ENCODE measurements at places on chromosomes 12 and 14. TPM values are rescaled to one million over a fixed set of nuclear protein-coding genes. Genes with fewer than 3 reads are reported as not detected.
A peak's percentile ranks its signal among the peaks of the same experiment; 100 is the strongest.

- no peak for DNase-seq
These were observed 210.6 kb downstream of the DACT1 start for GRCh38 chr14:58848365-58848764.

DNA sequence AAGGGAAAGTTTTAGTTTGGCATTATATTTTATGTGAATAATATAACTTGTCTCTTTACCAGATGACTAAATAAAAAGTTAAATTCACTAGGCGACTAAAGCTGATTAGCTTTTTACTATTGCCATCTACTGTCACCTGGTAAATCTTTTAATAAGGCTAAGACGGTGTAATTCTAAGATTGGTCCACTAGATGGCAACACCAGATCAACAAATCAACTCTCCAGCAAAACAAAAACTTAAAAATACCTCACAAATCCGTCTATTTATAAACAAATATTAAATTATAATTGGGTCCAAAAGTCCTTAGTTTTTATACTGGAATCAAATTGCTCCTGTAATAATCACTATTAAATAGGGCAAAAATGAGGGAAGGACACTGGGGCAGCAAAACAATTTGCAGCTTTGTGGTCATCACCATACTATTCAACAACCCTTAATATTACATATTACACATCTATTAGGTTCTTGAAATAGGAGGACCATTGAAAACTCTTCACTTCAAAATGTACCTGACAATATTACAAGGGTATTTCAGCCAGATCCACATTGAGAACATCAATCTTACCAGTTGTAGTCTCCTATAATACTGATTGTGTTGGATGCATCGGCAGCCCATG is 47.9 kb downstream of the GALC start:
- DNase-seq, result no peak

DNA sequence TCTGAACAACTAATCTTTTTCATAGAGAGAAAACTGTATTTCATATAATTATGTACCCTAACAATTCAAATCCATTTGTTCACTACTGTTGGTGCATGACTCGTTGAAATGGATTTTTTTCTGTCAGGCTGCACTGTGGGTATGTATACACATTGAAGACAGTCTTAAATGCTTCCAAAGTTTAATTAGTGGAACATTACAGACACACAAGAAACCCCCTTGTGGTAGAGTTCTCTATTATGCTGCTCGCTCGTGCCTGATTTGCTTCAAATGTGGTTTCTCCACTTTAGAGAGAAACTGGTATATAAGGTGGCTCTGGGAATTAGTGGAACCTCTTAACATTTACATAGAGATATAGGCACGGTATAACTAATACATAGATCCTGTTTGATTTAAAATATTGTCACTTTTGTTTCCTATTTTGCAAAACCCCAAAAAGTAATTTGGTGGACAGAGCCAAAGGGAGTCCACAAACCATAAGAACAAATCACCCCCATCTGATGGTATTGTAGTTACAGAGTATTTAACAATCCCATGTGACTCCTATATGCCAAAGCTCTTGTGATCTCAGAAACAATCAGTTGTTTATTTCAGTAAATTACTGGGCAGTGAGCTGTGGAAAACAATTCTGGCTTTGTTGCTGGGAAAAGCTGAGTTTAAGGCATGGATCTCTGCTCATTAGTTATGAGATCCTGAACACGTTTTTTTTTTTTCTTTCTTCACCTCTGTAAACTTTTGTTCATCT is 159.5 kb downstream of the BRMS1L start:
- no peak for DNase-seq

GRCh38 chr14:35292770-35293561 is 784 bp downstream of the PSMA6 start:
- no peak for DNase-seq

- no peak for DNase-seq
These were observed 62.7 kb downstream of the RCOR1 start for GRCh38 chr14:102655137-102655536.

DNA sequence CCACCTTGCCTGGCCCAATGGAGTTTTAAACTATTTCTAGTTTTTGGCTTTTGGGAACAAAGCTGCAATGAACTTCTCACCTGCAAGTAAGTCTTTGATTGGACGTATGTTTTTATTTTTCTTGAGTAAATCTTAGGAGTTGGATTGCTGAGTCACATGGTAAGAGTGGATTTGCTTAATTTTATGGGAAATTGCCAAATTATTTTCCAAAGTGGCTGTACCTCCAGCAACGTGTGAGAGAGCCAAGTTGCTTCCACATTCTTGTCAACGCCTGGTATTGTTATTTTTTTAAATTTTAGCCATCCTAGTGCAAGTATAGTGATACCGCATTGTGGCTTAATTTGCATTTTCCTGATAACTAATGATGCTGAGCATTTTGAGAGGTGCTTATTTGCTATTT is 136.6 kb downstream of the LMNTD1 start:
- DNase-seq, result no peak

GRCh38 chr12:61781021-61781581 is 479.1 kb upstream of the USP15 start:
- no peak for DNase-seq

DNA sequence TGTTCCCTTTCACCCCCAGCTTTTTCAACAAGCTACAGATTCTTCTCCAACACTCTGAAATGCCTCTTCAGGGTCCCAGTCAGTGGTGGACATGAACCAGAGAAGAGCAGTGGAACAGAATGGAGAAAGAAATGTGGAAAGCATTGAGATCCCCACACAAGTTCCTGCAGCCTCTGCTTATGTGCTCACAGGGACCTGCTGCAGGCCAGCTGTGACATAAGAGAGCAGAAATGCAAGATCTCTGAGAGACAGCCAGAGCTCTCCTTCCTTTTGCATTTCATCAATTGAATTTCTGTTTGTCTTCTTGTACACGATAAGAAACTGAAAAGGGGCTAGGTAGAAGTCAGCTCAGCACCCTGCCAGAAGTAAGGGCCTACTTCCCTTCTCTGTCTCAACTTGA is 6.2 kb downstream of the MDM1 start:
- DNase-seq, result no peak

- DNase-seq, result no peak
These were observed 11.6 kb upstream of the NEK9 start for GRCh38 chr14:75138492-75138891.

DNA sequence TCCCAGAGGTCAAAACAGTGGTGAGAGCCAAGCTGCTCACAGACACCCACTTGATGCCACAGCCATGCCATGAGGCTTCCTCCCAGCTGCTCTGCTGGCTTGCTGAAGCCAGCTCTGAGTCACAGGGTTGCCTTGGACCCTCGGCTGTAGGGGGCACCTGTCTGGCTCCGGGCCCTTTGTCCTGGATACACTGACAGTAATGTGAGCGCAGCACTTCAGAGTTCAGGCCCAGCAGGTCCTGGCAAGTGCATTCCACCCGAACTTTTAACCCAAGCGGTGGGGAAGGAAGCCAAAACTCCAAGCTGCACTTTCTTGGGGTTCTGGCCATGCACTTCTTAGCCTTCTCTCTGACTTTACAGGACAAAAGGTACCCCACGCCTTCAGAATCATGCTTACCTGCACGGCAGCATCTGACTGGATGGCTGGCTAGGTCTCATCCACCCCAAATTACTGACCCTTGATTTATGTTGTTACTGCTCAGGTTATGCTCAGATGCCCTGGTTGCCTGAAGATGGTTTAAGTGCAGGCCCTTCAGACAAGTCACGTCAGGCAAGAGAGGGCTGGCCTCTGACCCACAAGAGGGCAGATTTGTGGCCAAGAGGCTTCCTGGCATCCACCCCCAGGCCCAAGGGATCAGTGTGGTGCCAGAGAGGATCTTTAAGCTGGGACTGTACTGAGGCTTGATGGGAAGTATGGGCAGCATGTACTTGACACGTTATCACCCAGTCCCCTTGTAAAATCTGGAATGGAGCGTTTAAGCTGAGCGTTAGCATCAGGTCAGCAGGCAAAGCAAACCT is 24.8 kb downstream of the SLC25A29 start:
- peak; percentile 74 for DNase-seq

Gene KRT85
- total RNA-seq, result not detected

Gene GPR65
- 6.4 TPM for total RNA-seq

Gene MLH3
- total RNA-seq, result 39.5 TPM

Gene POLR3B
- total RNA-seq, result 9.2 TPM

Gene CRACR2A
- 19.9 TPM for total RNA-seq
